Mucosa of descending colon (tissue), 3 donors: ENCODE measurements at places on chromosomes 16 and 17. TPM values are rescaled to one million over a fixed set of nuclear protein-coding genes. Genes with fewer than 3 reads are reported as not detected.

The AXIN2 gene
- 39.3 TPM for total RNA-seq

- no peak for DNase-seq
Measured at GRCh38 chr17:74711058-74711824, 1.5 kb downstream of the CD300LF start.

The PITPNM3 gene
- total RNA-seq, result 15.9 TPM

DNA sequence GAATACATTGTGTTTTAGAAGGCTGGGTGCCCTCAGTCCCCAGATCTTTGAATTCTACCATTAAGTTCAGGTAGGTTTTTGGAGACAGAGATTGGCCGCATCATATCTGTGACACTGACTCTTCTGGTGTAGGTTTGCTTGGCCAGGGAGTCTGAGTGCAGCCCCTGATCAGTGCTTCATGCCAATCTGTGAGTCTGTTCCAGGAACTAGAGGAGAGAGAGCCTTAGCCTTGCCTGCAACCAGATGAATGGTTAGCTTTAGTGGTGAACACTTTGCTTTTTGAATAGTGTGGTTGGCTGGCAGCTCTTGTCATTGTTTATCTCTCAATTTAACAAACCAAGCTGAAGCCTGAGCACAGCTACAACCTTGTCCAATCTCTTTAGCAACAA, 87.8 kb downstream of the PLXDC1 start:
- DNase-seq, result no peak

DNA sequence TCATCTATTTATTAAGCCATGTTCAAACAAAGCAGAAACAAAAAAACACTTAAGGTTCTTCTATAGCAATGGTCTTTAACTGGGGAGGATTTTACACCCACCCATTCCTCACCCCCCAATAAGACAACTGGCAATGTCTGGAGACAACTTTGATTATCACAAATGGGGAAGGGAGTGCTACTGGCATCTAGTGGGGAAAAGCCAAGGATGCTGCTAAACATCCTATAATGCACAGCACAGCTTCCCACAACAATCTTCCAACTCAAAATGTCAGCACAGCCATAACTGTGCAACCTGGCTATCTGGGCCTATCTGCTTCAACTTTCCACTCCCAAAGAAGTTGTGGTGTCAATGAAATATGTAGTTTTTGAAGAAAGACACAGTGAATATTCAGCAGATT, 1044.4 kb downstream of the CDH8 start:
- DNase-seq, result no peak

DNA sequence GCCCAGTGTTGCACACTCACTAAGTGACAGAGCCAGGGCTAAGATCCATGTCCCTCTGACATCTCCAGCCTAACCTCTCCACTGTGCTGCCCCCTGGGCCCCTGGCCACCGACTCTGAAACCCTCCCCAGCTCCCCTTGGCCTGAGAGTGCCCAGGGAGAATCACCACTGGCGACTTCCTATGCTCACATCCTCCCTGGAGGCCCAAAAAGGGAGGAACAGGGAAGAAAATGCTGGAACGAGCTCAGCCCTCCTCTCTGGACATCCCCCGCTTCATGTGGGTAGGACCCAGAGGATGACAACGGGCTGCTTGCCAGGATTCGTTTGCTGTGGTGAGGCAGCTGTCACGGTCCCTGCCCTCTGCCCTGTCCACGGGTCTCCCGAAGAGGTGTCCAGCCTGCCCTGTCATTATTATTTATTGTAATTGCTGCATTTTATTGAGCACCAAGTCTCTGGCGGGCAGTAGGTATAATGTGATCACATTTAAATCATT, 153.5 kb upstream of the RPL38 start:
- DNase-seq, result no peak

DNA sequence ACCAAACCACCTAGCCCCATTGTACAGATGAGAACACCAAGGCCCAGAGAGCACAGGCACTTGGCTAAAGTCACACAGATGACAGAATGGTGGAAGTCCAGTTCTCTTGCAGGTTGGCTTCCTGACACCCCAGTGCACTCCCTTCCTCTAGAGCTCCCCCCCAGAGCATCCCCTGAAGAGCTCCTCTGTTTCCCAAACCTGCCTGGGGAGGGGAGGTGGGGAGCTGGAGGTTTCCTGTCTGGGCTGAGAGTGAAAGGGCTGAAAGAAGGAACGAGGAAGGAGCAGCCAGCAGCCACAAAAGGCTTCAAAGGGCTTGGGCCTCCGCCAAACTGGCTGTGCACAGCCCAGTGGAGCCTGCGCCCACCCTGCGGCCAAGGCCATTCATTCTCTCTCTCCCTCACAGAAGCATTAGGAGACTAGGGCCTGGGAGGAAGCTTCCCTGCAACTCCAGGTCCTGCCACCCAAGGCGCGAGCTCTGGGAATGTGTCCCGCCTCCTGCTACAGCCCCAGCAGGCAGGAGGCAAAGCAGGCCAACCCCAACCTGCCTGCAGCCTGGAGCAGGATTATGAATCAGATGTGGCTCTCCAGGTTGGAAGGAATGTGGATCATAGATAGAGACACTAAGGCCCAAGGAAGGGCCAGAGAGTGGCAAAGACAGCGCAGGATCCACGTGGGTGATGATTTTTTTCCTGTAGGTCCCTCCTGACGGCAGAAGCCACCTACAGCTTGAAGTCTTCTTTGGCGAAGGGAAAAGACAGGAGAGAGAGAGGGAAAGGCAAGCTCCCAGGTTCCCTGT, 913 bp downstream of the SLC13A5 start:
- DNase-seq, result no peak

- no peak for DNase-seq
Measured at GRCh38 chr17:51387986-51388385, 127.6 kb downstream of the UTP18 start.

The LDHD gene
- total RNA-seq, result 52.6 TPM

DNA sequence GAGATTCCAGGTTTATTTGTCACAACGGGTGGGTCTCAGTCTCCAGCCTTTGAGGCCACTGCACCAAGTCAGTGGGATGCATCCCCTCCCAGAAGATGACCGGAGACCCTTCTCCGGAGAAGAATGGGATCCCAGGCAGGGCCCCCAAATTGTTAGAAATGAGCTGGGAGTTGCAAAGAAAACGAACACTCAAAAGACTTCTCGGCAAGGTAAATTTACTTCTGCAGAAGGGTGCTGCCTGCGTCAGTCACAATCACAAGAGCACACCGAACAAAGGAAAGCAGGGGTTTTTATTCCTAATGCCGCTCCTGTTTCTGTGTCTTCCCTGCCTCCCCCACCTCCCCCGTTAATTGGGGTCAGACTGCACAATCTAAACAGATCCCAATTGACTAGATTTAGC, 61.4 kb downstream of the ATF7IP2 start:
- no peak for DNase-seq

The ZNF19 gene
- 8.5 TPM for total RNA-seq

DNA sequence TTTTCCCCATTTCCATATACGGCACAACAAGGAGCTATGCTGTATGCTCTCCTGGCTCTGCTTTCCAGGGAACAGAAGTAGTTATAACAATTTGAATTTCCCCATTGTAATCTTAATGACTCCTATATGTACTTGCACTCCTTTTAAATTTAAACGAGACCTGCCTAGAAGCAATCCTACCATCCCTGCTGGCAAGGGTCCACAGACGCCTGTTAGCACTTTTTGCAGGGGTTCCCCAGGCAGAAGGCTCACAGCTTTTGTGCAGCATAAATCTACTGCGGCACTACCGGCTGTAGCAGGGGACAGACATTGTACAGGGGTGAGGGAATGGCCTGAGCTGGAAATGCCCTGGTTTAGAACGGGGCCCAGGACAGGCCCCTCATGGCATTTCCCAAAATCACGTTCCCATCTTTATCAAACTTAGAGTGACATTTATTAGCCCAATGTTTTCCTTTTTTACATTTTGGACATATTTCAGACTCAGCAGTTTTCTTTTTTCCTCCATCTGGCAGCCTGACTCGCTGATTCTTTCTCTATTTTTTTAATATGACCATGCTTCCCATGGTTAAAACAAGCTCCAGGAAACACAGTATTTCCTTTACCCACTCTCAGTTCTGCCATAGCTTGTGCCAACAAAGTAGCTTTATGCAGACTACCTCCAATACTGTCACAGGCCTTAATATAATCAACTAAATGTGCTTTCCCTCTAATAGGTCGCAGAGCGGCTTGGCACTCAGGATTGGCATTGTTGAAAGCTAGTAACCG, 35.4 kb upstream of the USP22 start:
- DNase-seq, result no peak

DNA sequence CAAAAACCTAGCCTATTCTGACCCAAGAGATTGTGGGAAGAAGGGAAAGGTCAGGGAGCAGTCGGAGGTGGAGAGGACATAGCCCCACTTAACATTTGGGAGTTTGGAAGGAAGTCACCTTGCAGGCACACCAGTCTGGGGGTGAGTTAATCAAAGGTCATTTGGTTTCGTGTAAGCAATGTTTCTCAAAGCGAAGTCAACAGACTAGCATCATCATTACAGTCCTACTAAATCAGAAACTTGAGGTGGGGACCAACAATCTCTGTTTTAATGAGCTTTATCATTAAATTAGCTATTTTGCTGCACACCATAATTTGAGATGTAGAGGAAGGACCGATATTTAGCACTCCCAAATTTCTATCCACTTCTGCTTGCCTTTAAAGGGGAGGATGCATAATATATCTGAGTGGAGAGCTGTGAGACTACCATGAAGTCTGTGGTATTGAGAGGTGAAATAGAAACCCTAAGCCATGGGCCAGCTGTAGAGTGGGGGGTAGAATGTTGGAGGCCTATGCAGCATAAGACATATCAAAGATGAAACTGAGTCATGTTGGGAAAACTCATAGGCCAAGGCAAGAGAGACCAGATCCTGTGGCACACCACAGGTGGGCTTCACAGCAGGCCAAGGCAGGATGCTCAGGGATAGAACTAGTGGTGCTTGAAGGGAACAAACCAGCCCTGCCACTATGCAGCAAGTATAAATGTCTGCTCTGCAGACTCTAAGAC, 141.7 kb upstream of the ANKFN1 start:
- no peak for DNase-seq

- no peak for DNase-seq
Measured at GRCh38 chr17:55295411-55296170, 30.8 kb downstream of the HLF start.

- DNase-seq, result no peak
Measured at GRCh38 chr16:48452991-48453760, 68.0 kb upstream of the SIAH1 start.

The ZFP1 gene
- total RNA-seq, result 6.9 TPM

DNA sequence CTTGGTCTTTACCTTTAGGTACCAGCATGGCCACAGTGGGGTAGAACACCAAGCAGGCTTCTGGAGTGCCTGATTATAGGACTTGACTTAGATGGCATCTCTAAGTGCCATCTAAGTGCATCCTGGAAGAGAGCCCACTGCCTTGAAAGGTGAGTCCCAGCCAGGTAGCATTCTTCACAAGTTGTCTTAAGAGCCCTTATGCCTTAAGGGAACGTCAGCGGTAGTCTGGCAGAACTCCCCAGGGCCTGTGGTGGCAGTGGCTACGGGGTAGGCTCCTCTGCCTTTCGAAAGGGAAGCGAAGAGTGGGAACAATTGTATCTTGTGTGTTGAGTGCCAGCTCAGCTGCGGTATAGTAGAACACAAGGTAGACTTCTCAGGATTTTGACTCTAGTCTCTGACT, 549.0 kb downstream of the HS3ST4 start:
- no peak for DNase-seq

GRCh38 chr16:76197900-76198299, 79.3 kb upstream of the CNTNAP4 start:
- no peak for DNase-seq

The TMED6 gene
- total RNA-seq, result 18.1 TPM

The TOX3 gene
- 16.0 TPM for total RNA-seq

The IRF8 gene
- total RNA-seq, result 36.5 TPM

GRCh38 chr17:28950752-28951427, 428 bp downstream of the PHF12 start:
- peak; percentile 42 for DNase-seq

DNA sequence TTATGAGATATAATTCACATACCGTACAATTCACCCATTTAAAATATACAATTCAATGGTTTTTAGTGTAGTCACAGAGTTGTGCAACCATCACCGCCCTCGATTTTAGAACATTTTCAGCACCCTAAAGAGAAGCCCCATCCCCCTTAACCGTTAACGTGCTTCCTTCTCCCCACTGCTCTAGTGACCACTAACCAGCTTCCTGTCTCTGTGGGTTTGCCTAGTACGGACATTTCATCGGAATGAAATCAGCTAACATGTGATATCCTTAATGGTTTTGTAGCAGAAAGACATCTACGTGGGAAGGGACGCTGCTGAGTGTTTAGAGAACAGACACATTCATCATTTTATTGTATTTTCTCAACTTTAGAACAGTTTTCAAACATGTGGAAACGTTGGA, 80.8 kb upstream of the HSBP1 start:
- peak; percentile 4 for DNase-seq
